NCI-H1105 (cell line): ENCODE measurements at places on chromosomes 12 and 14.

DNA sequence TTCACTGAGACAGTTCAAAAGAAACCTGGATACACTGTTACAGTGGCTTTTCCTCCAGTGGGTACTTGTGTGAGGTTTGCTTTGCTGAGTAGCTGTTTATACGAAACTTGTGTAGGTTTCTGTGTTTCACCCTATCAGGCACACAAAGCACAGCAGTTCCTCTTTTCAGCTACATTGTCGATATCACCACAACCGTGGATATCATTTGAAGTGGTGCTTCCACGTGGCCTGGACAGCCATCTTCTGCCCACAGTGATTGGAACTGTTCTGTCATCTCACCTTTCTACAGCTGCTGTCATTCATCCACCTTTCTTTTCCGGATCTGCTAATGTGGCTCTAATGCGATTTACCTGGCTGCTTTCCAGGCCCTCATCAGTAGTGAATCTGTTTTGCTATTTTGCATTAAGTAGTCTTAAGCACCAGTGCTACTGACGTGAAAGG is 368.8 kb downstream of the SYT1 start:
- DNase-seq, result peak; percentile 93

DNA sequence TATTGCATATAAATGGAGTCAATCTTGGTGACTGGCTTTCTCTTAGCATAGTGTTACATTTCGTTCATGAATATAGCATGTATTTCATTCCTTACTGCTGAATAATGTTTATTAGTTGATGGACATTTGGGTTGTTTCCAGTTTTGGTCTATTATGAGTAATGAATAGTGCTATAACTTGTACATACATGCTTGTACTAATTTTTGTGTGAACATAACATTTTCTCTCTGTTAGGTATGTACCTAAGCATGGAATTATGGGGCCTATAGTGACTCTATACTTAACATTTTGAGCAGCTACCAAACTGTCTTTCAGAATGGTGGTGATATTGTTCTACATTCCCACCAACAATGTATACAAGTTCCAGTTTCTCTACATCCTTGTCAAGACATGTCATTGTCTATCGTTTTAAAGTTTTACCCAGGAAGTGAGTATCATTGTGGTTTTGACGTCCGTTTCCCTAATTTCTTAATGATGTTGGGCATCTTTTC is 23.1 kb downstream of the ATP2A2 start:
- no peak for DNase-seq

- DNase-seq, result no peak
These were observed 15.5 kb upstream of the MLXIP start for GRCh38 chr12:122062832-122063693.

- no peak for DNase-seq
These were observed 574 bp downstream of the WNK1 start for GRCh38 chr12:752695-753610.

GRCh38 chr14:104634138-104634760 is 29.7 kb upstream of the TMEM179 start:
- DNase-seq, result no peak

DNA sequence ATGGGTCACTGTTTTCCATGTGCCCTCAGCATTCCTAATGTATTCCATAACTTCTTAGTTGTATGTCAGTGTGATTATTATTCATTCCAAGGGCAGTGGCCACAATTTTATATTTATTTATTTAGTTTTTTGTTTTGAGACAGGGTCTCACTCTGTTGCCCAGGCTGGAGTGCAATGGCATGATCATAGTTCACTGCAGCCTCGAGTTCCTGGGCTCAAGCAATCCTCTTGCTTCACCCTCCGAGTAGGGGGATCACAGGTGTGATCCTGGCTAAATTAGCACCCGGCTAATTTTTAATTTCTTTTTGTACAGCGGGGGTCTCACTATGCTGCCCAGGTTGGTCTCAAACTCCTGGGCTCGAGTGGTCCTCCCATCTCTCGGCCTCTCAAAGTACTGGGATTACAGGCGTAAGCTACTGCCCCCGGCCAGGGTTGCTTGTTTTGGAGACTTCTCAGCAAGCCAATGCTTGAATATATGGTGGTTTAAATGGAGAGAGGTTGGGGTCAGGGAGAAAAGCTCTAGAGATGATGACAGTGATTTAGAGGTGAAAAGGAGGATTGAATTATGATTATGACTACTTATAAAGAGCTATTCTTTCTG is 7.6 kb downstream of the GPRC5A start:
- DNase-seq, result no peak

DNA sequence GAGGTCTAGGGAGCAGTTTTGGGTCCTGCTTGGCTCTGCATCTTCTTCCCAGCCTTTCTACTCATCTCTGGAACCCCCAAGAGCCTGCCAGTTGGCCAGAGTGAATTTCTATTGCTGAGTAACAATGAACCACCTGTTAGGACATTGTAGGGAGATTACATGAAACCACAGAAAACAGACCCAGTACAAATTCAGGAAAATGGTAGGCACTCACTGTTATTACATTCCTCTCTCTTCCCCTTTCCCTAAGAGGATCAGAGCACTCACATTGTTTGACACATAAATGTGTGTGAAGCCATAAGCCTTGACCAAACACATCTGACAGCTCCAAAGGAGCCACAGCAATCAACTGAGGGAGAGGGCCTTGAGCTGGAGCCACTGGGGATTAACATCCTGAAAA is 216.1 kb downstream of the TMEM132D start:
- DNase-seq, result no peak

DNA sequence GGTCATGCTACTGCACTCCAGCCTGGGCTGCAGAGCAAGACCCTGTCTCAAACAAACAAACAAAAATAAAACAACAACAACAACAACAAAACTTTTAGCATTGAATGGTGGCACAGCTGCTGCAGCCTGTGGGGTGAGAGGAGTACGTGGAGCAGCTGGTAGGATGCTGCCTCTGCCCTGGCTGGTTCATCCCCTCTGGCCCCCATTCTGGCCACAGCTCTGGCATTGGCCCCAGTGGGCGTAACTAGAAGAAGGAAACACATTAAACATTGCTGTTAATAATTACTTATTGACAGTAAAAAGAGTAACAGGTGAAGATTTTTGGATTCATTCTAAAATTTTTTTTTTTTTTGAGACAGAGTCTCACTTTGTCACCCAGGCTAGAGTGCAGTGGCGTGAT is 28.8 kb upstream of the C2CD5 start:
- no peak for DNase-seq

GRCh38 chr14:69580009-69580577 is 5.4 kb upstream of the CCDC177 start:
- DNase-seq, result peak; percentile 2

DNA sequence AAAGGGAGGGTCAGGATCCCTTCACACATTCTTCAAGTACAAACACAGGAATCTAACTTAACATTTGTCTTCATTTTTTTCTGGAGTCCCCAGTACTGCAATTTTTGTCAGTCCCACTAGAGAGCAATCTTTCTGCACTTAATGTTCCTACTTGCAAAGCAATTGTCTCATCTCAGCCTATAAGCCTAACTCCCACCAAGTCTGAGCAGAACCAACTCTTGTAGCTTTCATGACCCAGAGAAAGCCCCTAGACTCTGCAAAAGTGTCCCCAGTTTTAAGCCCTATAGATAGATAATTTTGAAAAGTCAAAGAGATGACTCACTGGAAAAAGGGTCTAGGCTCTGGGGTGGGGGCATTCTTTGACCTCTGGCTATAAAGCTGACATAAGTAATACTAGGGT is 1.8 kb upstream of the ZBTB39 start:
- DNase-seq, result peak; percentile 21

- DNase-seq, result no peak
These were observed 21.7 kb downstream of the TMBIM6 start for GRCh38 chr12:49763006-49763591.

DNA sequence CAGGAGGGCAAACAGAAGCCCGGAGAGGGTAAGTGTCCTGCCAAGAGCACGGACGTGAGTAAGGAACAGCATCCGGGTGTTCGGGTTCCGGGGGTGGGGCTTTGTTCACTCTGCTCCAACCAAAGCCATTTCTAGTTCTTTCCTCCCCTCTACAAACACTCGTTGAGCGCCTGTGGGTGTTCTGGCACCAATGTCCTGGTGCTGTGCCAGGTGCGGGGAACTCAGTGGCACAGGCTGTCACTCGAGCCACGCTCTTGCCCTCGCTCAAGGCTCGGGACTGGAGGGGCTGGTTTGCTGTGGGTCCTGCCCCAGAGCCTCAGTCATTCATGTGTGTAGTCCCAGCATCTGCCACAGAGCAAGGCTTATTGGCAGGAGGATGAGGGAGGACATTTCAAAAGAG is 157.5 kb downstream of the CALM1 start:
- DNase-seq, result peak; percentile 57

GRCh38 chr14:32514681-32515080 is 185.6 kb downstream of the AKAP6 start:
- DNase-seq, result no peak

- no peak for DNase-seq
These were observed 19.6 kb upstream of the FBXO33 start for GRCh38 chr14:39451811-39452210.

GRCh38 chr12:6950811-6951540 is at the start of gene PTPN6:
PTPN6 (plus strand) TSS chr12:6951356; CDS start chr12:6951513, 157 bp downstream.
- no peak for DNase-seq

- DNase-seq, result no peak
These were observed 49.4 kb downstream of the PROX2 start for GRCh38 chr14:74826574-74826973.

DNA sequence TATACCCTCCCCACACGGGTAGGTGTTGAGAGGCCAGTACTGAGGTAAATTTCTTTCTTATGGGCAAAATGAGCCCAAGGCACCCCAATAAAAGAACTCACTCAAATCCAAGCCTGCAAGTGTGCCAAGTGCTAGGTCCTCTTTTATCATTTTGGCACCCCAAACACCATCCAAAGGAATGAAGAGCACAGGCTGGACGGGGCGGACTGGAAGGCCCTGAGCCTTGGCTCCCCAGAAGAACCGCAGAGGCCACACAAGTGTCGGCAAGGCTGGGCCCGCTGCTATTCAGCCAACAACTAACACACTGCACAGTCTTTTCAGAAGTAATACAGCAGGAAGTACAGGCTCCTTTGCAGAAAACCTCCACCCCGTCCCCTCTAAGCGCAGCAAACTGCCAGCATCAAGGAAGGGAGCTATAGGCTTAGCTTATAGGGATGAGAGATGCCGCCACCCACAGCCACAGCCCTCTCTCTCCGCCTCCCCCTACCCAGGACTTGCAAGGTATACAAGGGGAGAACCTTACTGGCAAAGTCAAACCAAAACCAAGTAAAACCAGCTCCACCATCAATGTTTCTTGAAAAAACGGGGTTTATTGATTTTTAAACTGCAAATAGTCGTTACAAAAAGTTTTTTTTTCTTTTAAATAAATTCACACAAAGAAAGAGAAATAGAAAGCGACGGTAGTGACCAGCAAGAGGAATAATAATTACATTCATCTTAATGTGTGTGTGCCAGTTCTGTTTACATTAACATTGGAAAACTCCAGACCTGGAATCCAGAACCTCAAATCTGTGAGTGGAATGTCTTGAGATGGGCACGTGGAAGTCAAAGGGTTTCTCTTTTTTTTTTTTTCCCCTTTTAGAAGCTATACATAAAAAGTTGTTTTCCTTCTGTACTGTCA is 5.5 kb downstream of the ZFP36L1 start:
- no peak for DNase-seq

GRCh38 chr14:100675699-100676684 is 50.7 kb upstream of the DLK1 start:
- no peak for DNase-seq

DNA sequence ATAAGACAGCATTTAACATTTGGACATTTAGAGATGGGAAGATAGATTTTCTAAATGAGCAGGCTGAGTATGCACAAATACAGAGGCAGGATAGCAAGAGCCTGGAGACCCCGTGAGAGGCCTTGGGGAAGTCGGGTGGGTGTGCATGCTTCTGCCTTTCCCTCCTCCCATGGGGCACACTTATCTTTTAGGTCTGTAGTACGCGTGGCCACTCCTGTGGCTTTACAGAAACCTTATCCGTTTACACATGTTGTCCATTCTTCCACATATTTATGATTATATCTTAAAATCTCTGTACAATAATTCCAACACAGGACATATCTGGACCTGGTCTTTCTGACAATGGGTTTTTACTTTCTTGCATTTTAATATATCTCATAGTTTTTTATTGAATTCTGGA is 33.6 kb downstream of the GYS2 start:
- no peak for DNase-seq

- DNase-seq, result no peak
These were observed 125.1 kb upstream of the TSPAN8 start for GRCh38 chr12:71282925-71283324.

GRCh38 chr12:95634622-95635621 is 83.6 kb upstream of the USP44 start:
- DNase-seq, result no peak

DNA sequence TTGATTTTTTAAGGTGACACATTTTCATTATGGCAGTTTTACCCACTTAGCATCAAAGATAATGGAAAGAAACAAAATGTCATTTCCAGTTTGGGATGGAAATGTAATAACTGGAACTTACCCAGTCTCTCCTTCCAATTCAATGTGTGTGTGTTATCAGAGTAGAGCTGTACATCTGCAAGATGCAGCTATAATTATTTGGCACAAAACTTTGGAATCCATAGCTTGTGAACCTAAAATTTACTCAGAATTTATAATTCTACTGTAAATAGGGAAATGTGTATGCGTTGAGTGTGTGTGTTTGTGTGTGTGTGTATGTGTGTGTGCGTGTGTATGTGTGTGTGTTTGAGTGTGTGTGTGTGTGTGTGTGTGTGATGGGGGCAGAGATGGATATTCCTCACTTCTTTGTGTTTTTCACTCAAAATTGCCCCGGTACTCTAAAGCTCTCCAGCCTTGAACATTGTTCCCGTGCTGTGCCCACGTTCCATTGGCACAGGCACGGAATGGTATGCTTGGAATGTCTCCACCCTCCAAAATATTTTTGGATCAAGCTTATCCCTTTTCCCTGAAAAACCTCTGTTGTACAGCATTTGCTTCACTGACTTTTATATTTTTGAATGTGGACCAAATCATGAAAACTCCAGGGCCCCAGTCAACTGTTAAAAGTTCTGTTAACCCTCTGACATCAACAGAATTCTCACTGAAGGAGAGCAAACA is 150.2 kb upstream of the BMP4 start:
- DNase-seq, result no peak

DNA sequence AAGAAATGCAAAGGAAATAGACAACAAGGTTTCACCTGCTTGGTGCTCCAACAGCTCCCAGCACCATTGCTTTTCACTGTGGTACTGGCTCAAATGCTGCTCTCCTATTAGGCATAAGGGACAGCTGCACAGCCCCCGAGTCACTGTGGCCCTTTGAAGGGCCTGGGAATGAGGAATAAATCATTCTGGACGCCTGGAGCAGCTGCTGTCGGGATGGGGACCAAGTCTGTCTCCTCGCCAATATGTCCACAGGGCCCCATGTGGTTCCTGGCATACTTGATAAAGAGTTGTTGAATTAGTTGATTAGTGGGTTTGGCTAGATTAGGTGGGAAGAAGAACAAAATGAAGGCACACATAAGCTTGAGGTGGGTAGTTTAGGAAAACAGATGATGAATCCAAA is 13.1 kb upstream of the NGB start:
- no peak for DNase-seq

- no peak for DNase-seq
These were observed 1249.0 kb downstream of the SLC16A7 start for GRCh38 chr12:60844875-60845274.

- DNase-seq, result no peak
These were observed 83.2 kb downstream of the ETV6 start for GRCh38 chr12:11732715-11733114.
